ENCODE measurements at places on chromosomes 13 and 19. TPM values are rescaled to one million over a fixed set of nuclear protein-coding genes. Genes with fewer than 3 reads are reported as not detected.

The ZNF844 gene
- not detected for total RNA-seq

The ZFP36 gene
- 126 TPM for total RNA-seq

The IGLON5 gene
- not detected for total RNA-seq

The KLF12 gene
- total RNA-seq, result 2.0 TPM

The HSD17B14 gene
- 14.8 TPM for total RNA-seq

The ZNF534 gene
- not detected for total RNA-seq

The SLC5A5 gene
- 0.20 TPM for total RNA-seq

The CACNA1A gene
- total RNA-seq, result 0.09 TPM

The CLPTM1 gene
- 186 TPM for total RNA-seq

The LIN7B gene
- total RNA-seq, result 6.7 TPM

The MYH14 gene
- 7.5 TPM for total RNA-seq

The SUPT20H gene
- 23.5 TPM for total RNA-seq

The ZNF625 gene
- not detected for total RNA-seq

The CLEC11A gene
- 11.6 TPM for total RNA-seq

The SLC44A2 gene
- 7.2 TPM for total RNA-seq

Data from A549 treated with ZK216348 at 1 μM for 4 hours (cell line).